A673 (cell line): ENCODE measurements at places on chromosomes 3 and 15. TPM values are rescaled to one million over a fixed set of nuclear protein-coding genes. Genes with fewer than 3 reads are reported as not detected.

Gene NR2E3
- not detected in 2 replicates for total RNA-seq

DNA sequence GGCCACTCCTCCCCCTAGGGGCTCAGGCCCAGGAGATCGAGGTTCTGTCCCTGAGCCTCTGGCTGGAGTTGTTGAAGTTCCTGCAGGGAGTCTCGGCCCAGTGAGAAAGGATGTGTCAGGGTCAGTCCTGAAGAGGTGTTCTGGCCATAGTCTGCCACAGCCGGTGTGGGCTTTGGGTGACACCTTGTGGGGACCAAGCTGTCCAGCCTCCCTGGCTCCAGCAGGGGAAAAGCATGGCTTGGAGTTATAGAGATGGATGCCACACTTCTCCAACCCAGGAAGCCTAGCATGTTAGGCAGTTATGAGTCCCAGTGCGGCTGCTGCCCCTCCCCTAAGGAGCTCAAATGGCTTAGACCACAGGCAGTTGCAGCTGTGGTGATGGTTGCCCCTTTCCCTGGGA lies 945.6 kb upstream of the GBE1 start:
- no peak for DNase-seq

GRCh38 chr3:188697127-188697526 lies 474.6 kb upstream of the TPRG1 start:
- no peak for DNase-seq

GRCh38 chr3:60064210-60065178 lies 1014.7 kb upstream of the CFAP20DC start:
- DNase-seq = no peak

DNA sequence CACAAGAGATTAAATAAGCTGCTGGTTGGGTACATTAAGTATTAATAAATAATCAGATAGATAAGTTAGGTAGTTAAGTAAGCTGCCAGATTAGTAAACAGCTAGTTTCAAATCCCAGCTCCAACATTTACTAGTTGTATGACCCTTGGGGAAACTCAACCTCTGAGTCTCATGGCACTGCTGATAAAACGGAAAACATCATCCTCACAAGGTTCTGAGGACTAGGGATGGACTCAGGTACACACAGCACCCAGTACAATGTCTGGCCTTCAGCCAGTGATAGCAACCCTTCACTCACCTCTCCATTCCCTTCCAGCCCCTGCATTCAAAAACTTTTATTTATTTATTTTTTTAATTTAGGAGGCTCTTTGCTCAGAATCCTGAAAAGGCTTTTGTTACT lies 32.3 kb downstream of the B3GNT5 start:
- no peak for DNase-seq

DNA sequence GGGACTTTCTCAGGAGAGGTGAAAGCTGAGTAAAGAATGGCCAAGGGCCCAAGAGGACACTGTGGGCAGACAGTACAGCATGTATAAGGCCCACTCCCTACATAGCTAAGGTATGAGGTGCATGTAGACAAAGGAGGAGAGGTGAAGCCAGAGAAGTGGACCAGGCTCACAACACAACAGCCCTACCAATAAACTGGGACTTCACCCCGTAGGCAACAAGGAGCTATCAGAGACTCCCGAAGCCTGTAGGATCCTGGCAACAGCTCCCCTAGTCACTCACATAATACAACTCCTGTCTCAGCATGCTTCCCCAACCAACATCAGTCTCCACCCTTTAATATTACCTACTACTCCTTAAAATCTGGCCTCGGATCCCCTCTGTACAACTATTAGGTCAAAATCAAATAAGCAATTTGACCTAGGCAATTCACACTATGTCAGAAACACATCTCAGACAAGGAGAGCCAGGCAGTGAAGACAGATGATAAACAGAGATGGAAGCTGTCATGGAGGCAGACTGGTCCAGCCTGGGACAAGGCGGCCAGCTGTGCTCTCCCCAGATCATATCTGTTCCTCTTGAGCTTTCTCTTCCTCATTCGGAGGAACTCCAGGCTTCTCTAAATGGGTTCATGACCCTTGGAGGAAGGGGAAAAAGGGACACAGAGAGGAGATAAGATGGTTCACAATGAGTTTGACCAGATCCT lies 1.4 kb downstream of the XXYLT1 start:
- no peak for DNase-seq
